ENCODE measurements at places on chromosomes 12 and 14.

DNA sequence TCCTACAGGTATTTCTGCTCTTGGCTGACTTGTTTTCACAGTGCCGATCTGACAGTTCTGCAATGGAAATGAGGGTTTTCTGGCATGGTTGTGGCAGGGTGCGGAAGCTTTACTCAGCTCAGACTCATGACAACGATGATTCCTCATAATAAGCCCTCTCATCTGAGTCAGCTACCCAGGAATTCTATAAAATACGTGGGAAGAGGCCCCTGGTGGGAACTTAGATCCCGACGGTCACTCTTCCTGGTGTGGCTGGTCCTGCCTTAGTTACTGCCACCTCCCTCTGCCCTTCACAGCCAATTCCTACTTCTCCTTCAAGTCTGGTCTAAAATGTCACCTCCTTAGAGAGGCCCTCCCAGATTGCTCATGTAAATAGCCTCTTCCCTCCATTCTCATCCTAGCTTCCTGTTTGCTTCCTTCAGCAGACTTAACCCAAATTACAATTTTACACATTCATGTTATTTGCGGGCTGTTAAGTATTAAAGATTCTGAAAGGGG is 104.2 kb upstream of the MAP1LC3B2 start:
- no peak for DNase-seq

GRCh38 chr14:69090187-69090789 is 62.6 kb downstream of the DCAF5 start:
- DNase-seq, result peak; percentile 30

DNA sequence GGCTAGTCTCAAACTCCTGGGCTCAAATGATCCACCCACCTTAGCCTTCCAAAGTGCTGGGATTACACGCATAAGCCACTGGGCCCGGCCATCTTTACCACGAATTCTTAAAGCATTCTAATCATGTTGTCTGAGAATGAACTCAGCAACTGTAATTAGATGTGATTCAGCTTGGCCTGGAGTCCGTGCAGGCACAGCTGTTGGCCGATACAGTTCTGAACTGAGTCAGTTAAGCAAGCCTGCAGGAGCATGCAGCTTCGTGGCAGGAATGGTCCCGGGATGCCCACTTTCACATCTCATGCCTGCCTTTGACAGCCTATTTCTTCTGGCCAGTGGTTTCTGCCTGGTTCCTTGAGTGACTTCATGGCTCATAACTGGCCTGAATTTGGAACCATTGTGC is 194.1 kb downstream of the ANO6 start:
- DNase-seq, result no peak

DNA sequence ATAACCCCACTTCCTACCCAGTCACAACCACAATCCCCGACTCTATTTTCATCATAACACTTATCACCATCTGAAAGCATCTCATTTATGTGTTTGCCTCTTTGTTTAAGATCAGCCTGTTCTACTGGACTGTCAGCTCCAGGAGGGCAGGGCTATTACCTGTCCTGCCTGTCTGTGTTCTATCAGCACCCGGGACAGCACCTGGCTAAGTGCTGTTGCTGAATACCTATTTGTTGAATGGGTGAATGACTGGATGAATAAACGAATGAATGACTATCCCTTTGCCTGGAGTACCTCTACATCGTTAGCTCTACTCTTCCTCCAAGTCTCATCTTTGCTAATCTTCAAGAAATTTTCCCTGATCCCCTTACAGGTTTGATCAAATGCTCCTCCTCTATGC is 69.0 kb downstream of the WSCD2 start:
- DNase-seq, result no peak

DNA sequence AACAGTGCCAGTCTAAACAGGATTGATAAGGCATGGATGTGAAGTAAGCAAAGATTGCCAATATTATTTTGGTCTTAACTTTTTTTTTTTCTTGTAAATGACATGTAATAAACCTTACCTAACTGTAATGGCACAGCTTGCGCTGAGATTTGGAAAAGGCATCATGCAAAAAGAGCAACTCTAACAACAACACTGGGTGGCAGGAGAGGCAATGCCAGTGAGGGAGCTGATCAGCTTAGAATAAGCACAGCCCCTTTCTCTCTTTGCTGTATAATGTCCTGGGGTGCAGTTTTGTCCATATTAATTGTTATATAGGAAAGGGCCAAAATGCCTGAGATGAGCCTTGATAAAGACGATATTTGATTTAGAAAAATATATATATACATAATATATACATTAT is 1589.7 kb upstream of the FLRT2 start:
- no peak for DNase-seq

DNA sequence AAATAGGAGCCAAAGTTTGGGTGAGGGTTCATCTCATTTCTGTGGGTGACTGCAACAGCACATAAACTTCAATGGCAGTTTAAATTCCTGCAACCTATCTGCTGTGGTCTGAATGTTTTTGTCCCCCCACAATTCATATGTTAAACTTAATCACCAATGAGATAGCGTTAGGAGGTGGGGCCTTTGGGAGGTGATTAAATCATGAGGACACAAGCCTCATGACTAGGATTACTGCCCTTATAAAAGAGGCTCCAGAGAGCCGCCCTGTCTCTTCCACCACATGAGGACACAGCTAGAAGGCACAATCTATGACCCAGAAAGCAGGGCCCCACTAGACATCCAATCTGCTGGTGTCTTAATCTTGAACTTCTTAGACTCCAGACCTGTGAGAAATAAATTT is 3.8 kb upstream of the CCDC91 start:
- DNase-seq, result no peak

Data from HEK293T (cell line).